ENCODE measurements at places on chromosomes 11 and 22.

- no peak for DNase-seq
Measured at GRCh38 chr22:46869831-46870441, 107.5 kb downstream of the TBC1D22A start.

- no peak for DNase-seq
Measured at GRCh38 chr22:41367039-41367679, 14.6 kb upstream of the TEF start.

- DNase-seq, result no peak
Measured at GRCh38 chr11:70255477-70256116, 14.9 kb upstream of the PPFIA1 start.

DNA sequence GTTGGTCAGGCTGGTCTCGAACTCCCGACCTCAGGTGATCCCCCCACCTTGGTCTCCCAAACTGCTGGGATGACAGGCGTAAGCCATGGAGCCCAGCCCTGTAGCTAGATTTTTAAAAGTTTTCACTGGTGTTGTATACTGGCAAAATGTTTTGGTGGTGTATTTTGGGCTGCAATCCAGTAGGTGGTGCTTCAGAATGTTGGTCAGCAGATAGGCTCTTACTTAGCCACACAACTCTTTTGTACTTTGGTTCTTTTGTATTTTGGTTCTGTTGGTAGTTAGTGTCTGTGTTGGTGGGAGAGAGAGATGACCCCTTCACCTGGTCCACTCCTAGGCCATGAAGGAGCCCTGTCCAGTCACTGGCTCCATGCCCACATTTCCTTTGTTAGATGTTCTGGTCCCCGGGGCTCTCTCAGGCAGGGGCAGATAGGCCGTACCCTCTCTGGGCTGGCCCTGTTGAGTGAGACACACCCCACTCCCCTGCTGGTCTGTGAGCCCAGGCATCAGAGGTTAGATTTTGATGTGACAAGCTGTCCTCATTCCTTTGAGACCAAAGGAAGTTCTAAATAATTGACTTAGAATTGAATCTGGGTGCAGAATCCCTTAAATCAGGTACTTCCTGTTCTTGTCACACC lies 123.8 kb downstream of the DDX10 start:
- DNase-seq, result no peak

DNA sequence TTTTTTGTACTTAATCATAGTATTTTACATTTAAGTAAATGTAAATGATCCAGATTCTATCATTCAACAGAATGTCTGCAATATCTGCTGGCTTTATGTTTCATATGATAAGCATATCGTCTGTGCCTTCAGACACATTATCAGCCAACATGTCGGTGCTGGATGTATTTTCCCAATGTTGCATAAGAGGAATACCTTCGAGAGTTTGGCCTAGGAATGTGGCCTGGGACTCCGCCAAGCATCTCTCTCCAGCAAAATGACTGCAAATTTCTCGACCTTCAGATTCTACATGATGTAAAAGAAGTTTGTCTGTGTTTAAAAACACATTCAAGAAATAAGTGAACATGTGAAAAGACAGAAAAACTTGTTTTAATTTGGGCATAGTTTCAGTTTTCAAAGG lies 6.9 kb downstream of the BDNF start:
- no peak for DNase-seq

GRCh38 chr22:29255064-29255621 lies 12.6 kb downstream of the RHBDD3 start:
- no peak for DNase-seq

DNA sequence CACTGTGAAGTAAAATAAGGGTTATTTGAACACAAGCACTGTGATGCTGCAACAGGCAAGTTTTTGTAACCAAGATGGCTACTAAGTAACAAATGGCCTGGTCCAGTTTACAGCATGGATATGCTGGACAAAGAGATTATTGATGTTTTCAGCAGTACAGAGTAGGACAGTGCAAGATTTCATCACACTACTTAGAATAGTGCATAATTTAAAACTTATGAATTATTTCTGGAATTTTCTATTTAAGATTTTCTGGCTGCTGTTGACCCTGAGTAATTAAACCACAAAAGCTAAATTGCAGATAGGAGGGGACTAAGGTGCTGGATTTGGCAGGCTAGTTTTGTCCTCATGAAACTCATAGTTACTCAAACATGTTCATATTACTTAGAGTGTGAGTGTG lies 33.1 kb downstream of the CEP295 start:
- no peak for DNase-seq

- DNase-seq, result no peak
Measured at GRCh38 chr11:36465449-36466163, 44.5 kb downstream of the TRAF6 start.

- DNase-seq, result no peak
Measured at GRCh38 chr11:7614656-7615055, 58.6 kb downstream of the CYB5R2 start.

DNA sequence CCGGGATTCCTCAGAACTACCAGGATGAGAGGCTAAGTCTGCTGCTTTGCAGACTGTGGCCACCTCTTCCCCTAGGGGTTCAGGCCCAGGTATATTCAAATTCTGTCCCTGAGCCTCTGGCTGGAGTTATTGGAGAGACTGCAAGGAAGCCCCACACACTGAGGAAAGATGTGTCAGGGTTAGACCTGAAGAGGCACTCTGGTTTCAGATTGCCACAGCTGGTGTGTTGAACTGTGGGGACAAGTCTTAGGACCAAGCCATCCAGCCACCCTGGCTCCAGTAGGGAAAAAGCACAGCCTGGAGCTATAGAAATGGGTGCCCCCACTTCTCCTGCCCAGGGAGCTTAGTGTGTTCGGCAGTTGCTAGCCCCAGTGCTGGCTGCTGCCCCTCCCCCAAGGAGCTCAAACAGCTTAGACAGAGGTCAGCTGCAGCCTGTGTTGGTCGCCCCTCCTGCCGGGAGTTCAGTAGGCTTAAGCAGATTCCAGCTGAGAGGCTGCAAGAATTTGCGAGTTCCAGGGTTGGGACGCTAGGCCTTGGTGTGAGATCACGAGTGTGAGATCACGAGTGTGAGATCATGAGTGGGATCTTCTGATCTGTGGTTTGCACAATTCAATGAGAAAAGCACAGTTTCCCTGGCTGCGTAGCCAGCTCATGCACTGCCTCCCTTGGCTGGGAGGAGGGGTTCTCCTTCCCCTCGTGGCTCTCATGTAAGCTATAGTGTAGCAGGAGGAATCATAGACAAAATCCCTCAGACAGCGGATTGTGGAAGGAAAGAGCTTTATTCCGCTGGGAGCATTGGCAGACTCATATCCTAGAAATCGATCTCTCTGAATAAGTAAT lies 552.1 kb upstream of the CHORDC1 start:
- DNase-seq, result no peak

- DNase-seq, result no peak
Measured at GRCh38 chr11:117745346-117745745, 51.7 kb downstream of the DSCAML1 start.

DNA sequence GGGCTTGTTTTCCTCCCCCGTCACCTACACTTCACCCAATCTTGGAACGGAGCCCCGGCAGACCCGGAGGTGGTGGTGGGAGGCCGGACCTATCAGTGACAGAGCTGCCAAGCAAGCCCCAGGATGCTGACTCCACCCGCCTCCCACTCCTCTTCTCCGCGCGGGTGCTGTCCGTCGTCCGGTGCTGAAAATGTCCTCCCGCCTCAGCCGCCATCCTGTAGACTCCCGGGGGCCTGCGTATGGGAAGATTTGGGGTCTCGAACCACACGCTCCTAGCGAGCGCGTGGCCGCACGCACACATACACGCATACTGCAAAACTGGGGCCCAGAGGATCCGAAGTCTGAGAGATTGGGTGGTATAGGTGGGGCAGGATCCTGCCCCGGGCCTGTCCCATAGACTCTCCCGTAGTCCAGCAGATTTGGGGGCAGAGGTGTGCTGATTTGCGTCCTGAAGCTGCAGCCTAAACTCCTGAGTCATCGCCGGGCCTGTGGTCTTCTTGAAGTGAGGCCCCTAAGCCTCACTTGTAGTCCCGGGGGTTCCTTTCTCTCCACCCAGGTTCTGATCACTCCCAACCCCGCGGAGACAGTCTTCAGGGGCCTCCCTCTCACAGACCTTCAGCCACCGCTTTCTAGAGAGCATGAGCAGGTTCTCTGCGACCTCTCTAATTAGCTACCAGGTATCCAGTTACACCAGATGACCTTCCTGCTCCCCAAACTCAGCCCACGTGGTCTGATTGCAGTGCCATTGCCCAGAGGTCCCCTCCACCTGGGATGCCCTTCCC lies 796 bp upstream of the YIF1A start:
- no peak for DNase-seq

DNA sequence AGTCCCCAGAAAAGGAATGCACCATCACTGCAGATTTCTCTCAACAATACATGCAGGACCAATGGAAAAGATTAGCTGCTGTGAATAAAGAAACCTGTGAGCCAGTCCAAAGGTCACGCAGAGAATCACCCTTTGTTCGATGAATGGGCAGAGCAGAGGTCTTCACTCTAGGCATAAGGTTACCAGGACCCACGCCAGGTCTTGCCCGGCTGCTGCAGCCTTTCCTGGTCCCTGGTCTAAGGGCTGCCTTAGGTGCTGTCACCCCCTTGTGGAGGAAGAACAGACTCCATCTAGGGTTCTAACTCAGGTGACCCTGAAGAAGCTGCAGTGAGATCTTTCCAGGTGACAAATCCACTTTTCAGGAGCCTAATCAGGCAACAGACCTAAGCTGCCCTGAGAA lies 29.0 kb upstream of the NAP1L4 start:
- no peak for DNase-seq

- no peak for DNase-seq
Measured at GRCh38 chr11:67631411-67631810, 1.7 kb upstream of the NUDT8 start.

GRCh38 chr22:20423906-20424551 lies 13.6 kb downstream of the SCARF2 start:
- DNase-seq, result no peak

GRCh38 chr11:86464509-86465221 lies 90.0 kb downstream of the CCDC81 start:
- no peak for DNase-seq

DNA sequence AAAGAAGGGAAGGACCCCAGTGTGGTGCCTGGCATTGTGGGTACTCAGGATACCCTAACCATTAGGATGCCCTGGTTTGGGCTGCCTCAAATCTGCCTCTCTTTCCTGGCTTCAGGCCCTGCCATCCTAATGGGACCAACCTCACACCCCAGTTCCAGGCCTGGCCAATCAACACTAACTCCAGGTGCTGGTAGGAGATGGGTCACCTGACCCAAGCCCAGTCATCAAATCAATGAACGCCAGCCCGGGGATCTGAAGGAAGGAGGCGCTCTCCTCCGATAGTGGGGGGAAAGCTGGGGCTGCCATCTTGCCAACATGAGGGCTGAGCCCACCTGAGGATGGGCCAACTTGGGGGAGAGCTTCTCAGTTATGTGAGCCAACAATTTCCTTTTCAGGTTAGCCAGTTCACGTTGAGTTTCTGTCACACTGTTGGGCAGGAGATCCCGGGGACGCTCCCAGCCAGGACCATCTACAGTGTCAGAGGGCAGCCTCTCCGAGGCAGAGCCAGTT lies 12.7 kb downstream of the MFNG start:
- DNase-seq, result no peak

- DNase-seq, result no peak
Measured at GRCh38 chr11:20022363-20023081, 137.8 kb downstream of the DBX1 start.

DNA sequence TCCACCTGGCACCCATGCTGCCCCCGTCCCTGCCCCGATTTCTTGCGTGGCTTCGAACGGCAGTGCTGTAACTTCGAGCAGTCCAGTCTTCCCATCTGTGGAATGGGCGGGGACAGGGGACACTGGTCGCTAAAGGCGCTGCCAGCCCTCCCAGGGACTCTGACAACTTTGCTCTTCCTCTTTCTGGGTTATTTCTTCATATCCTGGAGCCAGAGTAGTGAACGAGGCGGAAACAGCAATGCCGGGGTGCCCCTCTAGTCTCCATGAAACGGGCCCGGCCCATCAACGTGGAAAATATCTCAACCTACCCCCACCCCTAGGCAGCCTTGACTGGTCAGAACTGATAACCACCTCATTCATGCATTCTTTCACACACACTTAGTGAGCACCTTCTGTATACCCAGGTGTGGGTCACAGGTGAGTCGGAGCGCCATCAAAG lies 42.8 kb downstream of the TRIOBP start:
- DNase-seq, result no peak

DNA sequence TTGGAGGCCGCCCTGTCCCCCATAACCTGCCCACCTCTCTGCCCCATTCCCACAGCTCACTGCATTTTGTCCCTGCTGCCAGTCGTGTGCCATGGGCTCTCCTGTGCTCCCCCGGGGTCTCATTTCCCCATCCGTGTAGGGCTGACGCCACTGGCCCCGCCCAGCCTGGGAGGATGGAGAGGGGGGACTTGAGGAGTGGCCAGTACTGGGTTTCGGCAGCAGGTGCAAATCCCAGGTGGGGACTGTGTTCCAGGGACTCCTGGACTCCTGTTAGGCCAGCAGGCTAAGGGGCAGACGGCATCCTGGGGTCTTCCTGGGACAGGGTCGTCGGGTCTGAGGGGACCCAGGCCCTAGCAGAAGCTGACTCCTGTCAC lies 1.2 kb upstream of the MYO7A start:
- DNase-seq, result no peak

DNA sequence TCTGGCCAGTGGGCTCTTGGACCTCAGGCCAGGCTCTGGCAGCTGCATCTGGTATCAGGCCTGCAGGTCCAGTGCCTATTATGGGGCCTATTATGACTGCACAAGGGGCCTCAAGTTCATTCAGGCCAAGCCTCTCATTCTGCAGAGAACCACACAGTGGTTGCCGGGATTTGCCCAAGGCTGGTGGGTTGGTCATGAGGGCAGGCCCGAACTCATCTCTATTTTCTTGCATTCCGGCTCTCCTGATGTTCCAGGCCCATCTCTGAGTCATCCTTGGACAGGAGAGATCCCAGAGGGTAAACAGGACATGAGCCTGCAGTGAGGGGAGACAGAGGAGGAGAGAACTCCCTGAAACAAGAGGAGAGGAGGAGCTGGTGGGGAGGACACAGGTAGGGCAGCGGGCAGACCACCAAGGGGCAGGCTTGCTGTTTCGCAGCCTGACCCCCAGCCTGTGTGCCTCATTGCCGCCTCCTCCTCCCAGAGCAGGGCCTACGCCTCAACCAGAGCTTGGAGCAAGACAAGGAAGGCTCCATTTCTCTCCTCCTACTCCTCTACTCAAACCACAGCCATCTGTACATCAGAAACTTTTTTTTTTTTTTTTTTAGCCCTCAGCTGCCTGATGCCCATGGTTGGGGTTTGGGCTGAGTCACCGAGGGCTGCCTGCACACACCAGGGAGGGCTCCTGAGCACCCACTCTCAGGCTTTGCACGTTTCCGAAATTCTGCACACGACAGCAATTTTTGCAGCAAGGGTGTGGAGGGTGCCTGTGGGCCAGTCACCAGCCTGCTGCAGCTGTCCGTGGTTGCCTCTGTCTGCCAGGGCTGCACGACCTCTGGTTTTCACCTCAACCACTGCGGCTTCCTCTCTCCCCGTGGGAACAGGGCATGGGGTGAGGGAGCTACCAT lies 12.7 kb upstream of the TREH start:
- no peak for DNase-seq

GRCh38 chr11:93089474-93090102 lies 108.2 kb downstream of the SLC36A4 start:
- no peak for DNase-seq

DNA sequence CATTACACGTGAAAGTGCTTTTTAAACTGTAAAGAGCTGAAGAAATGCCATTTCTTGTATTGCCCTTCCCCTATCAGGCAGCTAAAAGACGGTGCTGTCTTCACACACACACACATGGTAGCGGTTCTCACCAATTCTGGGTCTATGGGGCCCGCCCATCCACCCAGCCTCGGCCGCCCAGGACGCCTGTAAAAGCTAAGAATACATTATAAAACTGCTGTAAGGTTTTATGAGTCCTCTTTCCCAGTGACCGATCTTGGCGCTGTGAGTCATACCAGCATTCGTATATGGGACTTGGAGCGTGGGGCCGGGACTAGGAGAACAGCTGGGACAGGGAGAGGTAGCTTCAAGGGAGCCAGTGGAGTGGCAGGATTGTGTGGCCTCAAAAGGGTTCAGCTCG lies 149.7 kb upstream of the CADM1 start:
- DNase-seq, result no peak
